Eye (tissue), 1 donor: ENCODE measurements at places on chromosomes 12 and 14.

DNA sequence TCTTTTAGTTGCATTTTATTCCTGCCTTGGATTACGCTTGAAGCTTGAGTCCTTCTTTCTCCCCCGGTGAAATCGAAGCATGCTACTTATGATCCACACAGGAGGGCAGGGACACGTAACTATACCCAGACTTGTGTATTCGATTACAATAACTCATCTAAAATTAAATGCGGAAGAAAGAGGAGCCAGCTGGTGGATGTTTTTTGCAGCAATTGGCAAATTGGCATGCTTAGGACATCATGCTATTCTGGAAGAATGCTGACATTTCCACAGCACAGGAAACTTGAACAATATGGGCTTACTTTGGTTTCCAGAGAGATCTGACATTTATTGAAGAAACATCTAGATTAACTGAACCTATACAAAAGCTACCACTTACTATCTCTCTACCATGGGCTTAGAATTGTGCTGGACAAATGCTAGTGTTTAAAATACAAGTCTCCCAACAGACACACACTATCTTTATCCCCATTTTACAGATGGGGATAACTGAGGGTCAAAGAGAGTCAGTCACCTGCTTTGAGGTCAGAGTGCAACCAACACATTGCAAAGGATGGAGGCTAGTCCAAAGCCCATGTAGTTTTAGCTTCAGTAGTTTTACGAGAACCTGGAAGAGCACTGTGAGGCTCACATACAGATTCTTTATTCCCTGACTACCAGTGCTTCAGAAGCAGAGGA, 36.3 kb downstream of the LGMN start:
- DNase-seq, result no peak

- peak; percentile 91 for DNase-seq
These were observed 5.2 kb upstream of the KRT85 start for GRCh38 chr12:52372216-52373154.

GRCh38 chr12:92156139-92156538, 10.5 kb upstream of the BTG1 start:
- no peak for DNase-seq

DNA sequence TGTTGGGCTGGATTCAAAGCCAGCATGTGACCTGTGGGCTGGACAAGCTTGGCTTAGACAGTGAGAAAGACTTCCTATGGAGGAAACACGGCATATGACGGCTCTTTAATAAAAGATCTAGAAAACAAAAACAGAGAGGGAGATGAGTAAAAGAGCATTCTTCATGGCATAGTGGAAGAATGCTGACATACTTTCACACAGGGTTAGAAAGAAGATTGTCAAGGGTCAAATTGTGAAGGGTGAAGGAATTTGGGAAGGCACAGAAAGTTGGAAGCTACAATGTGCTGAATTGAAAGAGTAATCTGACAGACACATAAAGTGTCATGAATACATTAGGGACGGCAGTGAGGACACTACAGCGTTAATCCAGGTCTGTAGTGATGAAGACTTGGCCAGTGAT, 63.4 kb downstream of the GALNT4 start:
- no peak for DNase-seq

DNA sequence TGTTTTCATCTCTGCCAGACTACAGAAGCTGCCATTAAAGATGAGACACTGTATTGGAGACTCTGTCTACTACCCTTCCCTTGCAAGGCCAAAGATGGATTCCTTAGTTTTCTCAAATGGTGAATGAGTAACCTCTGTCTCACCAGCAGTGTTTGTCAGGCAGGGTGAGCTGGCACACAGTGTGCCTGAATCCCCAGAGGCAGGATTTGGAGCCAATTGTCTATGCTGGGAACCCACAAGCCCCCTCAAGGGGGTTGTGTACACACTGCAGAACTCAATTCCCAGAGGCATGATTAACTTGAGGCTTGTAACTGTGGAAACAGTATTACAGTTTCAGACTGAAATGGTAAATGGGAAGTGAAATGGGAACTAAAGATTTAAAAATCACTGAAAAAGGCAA, 136.8 kb upstream of the PTPRB start:
- DNase-seq, result no peak

GRCh38 chr14:26281280-26281998, 316.4 kb downstream of the NOVA1 start:
- no peak for DNase-seq
